ENCODE measurements at places on chromosomes 3 and 15.

DNA sequence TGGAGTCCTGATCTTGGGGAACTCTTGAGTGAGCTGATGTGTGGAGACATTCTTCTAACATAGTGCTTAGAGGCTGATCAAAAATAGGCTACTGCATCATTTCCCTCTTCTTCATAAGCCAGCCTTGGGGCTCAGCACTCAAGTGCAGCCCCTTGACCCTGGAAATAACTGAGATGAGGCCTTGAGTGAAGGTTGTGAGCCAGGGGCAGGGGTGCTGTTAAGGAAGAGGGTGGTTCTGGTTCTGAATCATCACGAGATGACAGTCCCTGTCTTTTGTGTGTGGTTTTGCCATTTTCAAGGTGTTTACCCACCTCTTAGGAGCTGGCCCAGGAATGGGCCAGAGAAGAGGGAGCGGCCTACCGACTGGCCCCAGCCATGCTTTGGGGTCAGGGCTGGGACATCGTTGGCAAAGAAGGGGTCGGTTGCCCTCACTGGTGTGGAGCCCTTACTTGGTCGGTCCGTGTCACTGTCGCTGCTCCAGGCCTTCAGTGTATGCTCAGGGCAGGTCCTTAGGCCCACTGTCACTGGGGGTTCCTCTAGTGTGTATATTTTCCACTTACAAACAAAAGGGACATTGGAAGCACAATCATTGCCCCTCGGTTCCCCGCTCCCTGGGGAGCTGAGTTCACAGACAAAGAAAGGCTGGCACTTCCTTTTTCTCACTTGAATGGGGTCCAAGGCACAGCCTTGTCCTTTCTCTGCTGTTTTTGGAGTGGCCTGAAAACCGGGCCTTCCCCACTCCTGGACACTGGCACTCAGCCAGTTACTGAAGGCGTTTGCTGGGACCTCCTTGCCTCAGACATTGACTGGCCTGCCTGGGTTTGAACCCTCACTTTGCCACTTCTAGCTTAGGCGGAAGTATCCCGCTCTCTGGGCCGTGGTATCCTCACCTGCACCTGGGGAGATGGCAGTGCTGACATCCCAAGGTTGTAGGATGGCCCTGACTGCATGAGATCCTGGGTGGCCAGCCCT lies 46.6 kb downstream of the SLC6A6 start:
- no peak for DNase-seq

- DNase-seq = no peak
Observed at GRCh38 chr3:165696496-165696895, 140.7 kb downstream of the BCHE start.

GRCh38 chr15:29704950-29705597 lies 117.2 kb downstream of the TJP1 start:
- DNase-seq = no peak

DNA sequence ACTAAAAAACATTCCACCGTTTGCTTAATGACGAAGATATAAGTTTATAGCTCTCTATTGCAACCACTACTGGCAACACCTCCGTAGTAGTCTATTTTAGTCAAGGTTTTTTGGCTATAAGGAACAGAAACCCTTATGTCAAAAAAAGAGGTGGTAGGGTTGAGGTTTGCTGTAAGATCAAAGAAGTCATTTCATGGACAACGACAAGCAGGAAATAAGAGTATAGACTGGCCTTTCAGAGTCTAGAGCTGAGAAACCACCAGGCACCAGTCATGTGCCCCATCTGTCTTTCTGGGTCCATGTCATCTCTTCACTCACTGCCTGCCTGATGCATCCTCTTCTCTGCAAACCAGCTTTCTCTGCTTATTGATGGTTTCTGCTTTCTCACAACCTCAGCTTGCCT lies 42.7 kb downstream of the THBS1 start:
- DNase-seq = no peak

- no peak for DNase-seq
Observed at GRCh38 chr15:69991551-69991980, 106.2 kb downstream of the TLE3 start.

DNA sequence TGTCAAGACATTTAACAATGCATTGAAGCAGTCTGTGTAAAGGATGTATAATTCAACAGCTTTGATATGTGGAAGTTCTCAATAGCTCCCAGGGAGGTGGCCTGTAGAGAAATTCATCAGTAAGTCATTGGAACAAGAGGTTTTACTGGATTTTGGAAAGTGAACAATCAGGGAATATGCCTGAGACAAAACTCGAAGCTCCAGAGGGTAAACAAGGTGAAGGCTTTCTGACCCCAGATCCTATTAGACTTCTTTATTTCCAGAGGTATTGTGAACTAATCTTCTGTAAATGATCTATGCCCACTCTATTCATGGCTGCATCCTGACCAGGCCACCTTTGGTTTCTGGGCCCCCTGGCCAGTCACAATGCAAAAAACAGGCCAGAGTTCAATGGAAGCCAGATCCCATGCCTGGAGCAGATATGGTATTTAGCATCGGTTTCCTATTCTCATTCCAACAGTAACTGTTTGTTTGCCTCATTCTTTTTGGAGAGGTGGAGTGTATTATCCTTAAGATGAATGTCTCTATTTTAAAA lies 177.3 kb downstream of the SATB1 start:
- DNase-seq = no peak

- no peak for DNase-seq
Observed at GRCh38 chr3:62371720-62372591, 1.4 kb downstream of the FEZF2 start.

DNA sequence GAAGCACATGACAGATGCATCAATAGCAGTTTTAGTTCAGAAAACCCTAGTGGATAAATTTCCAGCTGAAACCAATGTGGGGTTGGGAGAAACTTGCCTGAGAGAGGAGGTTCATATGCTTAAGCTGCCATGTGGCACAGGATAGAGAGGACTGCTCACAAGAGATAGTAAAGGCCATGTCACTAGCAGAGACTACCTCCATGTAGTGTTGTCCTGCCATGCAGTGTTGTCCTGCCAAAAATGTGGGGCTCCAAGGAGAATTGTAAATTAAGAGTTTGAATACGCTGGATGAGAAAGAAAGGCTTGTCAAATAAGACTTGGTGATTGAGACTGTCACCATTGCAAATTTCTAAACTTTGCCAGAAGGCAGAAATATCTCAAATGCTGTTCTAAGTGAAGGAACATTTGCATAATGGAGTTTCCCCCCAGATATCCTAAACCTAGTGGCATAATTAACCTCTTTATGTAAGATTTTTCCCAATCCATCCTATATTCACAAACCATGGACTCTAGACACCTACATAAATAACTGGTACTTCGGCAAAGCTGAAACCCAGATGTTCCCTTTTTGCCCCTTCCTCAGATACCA lies 938.3 kb upstream of the ALCAM start:
- no peak for DNase-seq
